ENCODE measurements at places on chromosomes 11 and 22.

GRCh38 chr11:70614034-70614681 is 215.8 kb downstream of the CTTN start:
- no peak for DNase-seq

- DNase-seq: no peak
Observed at GRCh38 chr22:38820020-38820419, 23.8 kb downstream of the NPTXR start.

GRCh38 chr11:94018721-94019120 is 2.4 kb upstream of the HEPHL1 start:
- no peak for DNase-seq

GRCh38 chr11:2883979-2884815 is 1.4 kb downstream of the CDKN1C start:
- no peak for DNase-seq

DNA sequence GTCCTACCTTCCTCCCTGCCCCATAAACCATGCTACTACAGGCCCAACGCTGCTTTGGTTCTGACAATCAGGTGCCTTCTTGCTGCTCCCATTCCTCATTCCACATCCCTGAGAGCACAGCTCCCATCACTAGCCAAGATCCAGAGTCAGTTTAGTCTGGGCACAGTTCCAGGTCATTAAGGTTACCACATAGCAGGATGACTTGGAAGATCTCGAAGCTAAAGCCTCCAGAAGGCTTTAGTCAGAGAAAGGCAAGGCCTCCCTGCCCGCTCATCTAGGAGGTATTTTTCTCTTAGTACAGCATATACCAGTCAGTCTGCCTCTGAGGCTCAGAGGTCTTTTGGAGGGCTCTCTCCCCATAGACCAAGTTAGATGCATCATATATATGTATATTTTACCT is 30.3 kb downstream of the TRIM66 start:
- DNase-seq: peak; percentile 78

DNA sequence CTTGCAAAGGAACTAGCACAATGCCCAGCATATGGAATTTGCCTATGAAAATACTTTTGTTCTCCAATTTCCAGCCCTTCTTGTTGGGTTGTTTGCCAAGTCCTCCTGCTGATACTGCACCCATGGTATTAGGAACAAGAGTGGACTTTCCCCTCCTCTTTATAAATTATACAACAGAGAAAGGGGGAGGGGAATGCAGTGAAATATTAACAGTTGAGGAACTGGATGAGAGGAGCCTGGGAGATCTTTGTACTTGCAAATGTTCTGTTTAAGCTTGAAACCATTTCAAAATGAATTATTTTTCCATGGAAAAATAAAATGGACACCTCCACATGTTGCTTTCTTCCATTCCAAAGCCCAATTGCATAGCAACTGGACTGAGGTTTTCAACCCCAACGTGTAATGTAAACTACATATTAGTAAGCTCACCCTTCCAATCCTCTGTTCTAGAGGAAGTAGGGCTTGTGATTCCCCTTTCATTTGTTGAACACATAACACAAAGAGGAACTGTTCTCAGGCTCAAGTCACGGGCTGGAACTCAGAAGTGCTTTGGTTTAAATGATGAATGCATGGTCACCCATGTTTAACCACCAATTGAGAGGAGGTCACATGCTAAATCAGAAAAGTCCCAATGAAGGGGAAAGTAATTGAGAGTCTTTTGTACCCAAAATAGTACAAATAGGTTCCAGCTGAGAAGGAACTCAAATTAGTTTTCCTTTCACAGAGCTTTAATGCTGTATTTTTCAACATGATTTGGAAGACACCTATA is 66.2 kb upstream of the ZC3H12C start:
- peak; percentile 76 for DNase-seq

DNA sequence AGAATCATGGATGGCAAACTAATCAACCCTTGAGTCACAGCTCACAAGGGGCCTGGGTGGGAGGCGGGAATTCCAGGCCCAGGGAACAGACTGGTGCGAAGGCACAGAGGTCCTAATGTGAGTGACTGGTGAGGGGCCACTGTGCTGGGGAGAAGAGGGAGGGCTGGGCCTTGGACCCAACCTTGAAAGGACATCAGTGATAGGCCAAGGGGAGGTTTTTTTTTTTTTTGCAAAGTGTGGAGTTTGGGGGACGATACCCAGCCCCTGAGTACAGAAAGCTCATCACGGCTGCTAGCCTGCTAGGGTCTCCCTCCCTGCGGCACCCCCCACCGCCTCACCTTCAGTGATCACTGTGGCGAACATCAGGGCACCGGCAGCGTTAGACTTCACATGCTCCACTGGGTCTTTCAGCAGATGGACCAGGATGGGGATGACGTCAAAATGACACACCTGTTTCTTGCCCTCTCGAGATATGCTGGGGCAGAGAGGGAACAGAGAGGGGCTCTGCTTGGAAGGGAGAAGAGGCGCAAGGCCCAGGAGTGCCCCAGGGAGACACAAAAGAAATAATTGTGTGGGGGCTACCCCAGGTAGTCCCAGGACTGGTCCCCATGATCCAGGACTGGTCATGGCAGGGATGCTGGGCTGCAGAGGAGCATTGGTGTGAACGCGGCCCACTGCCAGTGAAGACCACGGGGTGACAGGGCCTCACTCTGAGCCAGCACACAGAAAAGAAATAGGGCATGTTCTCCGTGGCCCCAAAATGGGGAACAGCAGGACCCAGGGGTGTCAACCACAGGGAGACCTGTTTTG is 8.6 kb upstream of the GNAZ start:
- no peak for DNase-seq

- no peak for DNase-seq
Observed at GRCh38 chr11:9530901-9531625, 42.4 kb upstream of the WEE1 start.

DNA sequence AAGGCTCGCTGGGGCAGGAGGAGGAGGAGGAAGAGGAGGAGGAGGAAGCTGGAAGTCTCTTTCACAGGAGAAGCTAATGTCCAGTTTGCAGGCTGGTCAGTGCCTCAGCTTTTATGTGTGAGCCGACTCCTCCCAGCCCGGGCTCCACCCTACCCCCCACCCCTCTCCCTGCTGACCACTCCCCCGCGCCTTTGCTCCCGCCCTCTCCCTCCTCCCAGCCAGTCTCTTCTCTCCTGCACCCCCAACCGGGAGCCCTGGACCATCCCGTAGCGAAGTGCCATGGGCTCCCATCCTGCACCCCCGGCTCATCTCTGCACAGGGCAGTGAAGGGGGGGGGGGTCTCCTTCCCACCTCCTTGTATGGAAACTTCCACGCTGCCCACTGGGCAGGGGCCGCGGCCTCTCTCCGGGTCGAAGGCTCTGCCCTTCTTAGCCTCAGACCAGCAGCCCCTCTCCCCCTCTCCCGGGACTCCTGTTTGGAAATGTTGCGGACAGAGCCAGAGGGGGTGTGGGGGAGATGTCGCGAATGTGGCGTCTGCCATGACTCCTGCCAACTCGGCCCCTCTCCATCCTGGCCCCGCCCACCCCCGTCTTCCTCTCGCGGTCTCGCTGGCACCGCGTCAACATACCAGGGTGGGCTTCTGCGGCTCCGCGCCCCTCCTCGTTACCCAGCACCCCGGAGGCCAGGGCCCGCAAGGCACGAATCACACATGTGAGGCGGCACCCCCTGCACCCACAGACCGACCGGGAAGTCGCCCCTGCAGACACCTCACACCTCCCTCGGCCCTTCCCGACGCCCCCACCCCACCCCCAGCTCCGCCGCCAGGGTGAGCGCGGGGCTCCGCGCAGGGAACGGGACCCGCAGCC is 1.8 kb downstream of the IGF2 start:
- no peak for DNase-seq

GRCh38 chr11:2559527-2560311 is 114.9 kb downstream of the KCNQ1 start:
- no peak for DNase-seq

- DNase-seq: no peak
Observed at GRCh38 chr22:33600113-33600512, 320.2 kb downstream of the LARGE1 start.

DNA sequence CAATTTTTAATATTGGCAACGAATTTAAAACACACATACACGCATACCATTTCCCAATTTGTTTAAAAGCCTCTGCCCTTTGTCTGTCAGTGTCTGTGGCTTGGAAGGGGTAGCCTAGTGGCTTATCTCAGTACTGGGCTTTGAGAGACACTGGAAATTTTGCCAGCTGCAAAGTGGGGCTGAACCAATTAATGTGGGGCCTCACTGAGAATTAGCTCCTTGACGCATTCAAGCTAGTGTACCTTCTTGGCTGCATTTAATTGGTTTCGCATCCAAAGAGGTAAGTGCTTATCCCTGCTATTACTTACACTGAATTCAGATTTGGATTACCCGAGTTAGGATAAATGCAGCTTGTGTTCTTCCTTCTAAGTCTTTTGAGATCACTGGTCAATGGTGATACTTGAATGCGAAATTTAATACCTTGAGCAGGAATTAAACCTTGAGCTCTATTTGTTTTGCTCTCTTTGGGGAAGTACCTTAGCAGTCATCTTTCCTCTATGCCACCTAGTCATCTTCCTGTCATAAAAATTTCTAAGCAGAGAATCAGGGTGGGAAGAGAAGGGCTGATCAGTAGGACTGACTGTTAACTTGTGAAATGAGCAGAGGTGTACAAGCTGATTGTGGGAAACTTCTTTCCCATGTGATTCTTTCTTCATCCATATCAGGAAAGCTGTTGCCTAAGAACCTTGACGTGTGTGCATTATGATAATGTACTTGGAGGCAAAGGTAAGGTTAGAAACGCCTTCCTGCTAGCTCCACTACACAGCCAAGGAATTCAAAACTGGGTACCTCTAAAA is 187.7 kb upstream of the E2F8 start:
- no peak for DNase-seq

GRCh38 chr11:29996016-29996415 is 20.8 kb downstream of the KCNA4 start:
- DNase-seq: no peak

- DNase-seq: no peak
Observed at GRCh38 chr11:64186492-64187165, 658 bp downstream of the STIP1 start.

GRCh38 chr11:119375337-119376196 is 5.9 kb downstream of the USP2 start:
- DNase-seq: no peak

GRCh38 chr11:103622296-103622695 is 414.1 kb upstream of the DDI1 start:
- DNase-seq: no peak

DNA sequence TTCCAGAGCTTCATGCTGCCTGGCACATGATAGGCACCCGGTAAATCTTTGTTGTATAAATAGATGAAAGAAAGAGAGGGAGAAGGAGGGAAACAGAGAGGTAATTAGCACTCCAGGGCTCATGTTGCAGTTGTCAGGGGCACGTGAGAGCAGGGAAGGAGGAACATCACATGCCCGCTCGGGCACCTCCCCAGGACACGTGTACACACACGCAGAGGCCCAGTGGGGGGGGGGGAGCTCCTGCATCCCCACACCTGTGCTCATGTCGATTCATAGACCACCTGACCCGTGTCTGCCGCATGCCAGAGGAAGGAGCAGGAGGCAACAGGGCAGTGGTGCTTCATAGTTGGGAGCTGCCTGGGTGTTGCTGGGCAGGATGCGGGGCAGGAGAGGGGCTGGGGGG is 37.1 kb upstream of the NNMT start:
- no peak for DNase-seq

- no peak for DNase-seq
Observed at GRCh38 chr11:45756384-45757010, 48.5 kb upstream of the SLC35C1 start.

GRCh38 chr22:39130892-39131855 is 21.3 kb downstream of the CBX7 start:
- no peak for DNase-seq

DNA sequence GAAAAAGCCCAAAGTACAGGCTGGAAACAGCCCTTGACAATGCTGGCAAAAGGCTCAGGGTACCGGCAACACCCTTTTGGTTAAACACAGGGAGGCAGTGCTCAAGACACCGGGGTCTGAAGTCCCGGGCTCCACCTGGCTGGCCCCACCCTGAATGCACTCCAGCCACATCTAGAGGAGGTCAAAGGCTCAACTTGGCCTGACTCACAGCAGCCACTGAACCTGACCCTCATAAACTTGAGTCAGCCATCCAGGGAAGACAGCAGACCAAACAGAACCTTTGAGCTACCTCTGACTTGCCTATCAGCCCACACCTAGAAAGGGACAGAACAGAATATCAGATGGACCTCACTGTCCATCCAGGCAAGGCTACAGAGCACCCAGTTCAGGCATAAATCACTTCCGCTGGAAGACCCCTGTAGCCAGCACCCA is 3.8 kb downstream of the CFL1 start:
- DNase-seq: no peak

DNA sequence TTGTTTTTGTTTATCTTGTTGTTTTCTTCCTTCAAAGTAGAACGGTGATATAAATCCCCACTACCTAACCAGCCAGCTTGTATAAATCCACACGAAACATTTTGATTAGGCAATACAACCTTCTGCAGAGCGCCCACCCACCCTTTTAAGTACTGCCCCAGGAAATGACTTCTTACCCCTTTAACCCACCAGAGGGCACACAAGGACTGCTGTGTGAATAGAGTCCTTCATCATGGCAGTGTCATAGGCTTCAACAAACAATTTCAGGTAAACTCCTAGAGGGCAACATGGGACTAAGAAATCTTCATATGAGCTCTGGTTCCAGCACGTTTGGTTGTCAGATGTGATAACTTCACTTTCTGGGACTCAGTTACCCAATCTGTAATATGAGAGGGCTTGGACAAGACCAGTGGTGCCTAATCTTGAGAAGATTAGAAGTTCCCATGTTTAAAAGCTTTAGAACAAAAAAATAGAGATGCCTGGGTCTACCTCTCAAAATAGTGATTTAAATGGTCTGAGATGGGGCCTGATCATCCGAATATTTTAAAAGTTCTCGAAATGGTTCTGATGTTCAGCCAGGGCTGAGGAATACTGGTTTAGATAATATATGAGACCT is 56.1 kb downstream of the PIWIL4 start:
- no peak for DNase-seq

- DNase-seq: no peak
Observed at GRCh38 chr11:32947978-32948377, 55.4 kb downstream of the QSER1 start.

DNA sequence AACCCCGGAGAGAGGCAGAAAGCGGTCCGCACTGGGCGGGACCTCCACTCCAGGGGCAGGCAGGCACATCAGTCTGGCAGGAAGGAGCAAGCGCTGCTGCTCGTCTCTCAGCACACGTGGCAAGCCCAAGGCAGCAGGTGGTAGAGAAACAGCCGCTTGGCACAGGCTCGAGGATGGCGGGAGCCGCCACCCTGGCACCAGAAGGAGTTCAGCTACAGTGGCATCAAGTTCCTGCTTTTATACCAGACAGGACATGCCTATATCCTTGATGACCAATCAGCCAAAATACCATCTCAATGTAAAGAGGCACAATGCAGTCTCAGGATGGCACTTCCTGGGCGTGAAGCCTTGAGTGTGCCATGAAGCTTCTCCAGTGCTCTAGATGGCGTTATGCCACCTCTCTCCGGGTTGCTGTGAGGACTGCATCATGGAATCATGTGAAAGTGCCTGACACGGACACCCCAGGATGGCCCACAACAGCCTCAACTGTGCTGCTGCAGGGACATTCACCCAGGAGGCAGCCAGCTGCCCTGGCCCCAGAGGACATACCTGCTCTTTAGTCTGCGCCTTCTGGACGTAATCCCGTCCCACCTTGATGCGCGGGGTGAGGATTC is 64.8 kb downstream of the APOL1 start:
- no peak for DNase-seq

GRCh38 chr11:108618529-108618928 is 25.0 kb upstream of the EXPH5 start:
- DNase-seq: no peak

Measured in epithelial cell of proximal tubule (primary cell).